Stimulated activated CD4-positive, alpha-beta T cell treated with anti-CD3 and anti-CD28 coated beads, Interleukin-15, amount 100 ng/mL, for 24 hours (primary cell): ENCODE measurements at places on chromosomes 6 and 20.

DNA sequence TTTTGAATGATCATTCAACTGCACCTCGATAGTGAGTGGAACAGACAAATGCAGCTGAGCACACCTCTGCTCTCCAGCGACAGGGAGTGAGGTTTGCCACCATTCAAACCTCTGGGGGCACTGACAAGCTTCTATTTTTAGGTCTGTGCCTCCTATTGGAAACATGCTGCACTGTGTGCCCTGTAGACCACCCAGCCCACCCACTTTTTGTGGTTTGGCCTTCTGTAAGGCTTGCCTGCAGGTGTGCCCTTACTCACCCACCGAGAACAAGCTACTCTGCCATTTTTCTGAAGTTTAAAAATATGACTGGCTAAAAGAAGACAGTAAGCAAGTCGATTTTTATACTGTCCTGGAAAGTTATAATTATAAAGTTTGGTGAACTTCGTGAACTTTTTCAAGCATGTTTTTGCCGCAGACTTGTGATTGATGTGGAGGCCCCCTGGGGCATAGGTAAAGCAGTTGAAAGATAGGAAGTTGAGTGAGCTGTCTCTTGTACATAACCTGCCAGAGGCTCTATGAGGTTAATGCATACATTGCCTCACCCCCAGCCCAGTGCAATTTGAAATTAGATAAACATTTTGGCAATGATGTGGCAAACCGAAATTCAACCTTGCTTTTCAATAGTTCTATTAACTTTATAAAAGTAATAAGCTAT, 53.8 kb downstream of the ADGRG6 start:
- DNase-seq: no peak

- DNase-seq: no peak
These were observed 78.2 kb upstream of the EEF1E1 start for GRCh38 chr6:8180327-8181159.

DNA sequence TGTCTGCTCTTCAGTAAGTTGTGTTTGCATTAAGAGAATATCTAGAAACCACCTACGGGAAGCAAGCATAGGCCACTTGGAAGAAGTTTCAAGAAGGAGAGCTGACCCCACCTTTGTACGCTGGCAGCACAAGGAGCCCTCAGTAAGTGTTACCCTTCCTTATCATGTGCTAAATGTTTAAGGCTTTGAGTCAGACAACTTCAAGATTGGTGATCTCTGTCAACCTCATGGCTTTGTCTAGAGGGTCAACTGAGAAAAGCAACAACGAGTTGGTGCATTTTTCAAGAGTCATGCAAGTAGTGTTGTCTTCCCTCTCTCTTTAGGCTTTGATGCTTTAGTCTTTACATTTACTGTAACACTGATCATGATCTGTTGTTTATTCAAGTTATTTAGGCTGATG, 53.2 kb upstream of the SPTLC3 start:
- no peak for DNase-seq

- peak; percentile 2 for DNase-seq
These were observed 34.2 kb downstream of the NHSL1 start for GRCh38 chr6:138465007-138465645.

- no peak for DNase-seq
These were observed 73.8 kb upstream of the ISM1 start for GRCh38 chr20:13147071-13147963.

- DNase-seq: no peak
These were observed 720.4 kb upstream of the CHD6 start for GRCh38 chr20:42338294-42339201.

DNA sequence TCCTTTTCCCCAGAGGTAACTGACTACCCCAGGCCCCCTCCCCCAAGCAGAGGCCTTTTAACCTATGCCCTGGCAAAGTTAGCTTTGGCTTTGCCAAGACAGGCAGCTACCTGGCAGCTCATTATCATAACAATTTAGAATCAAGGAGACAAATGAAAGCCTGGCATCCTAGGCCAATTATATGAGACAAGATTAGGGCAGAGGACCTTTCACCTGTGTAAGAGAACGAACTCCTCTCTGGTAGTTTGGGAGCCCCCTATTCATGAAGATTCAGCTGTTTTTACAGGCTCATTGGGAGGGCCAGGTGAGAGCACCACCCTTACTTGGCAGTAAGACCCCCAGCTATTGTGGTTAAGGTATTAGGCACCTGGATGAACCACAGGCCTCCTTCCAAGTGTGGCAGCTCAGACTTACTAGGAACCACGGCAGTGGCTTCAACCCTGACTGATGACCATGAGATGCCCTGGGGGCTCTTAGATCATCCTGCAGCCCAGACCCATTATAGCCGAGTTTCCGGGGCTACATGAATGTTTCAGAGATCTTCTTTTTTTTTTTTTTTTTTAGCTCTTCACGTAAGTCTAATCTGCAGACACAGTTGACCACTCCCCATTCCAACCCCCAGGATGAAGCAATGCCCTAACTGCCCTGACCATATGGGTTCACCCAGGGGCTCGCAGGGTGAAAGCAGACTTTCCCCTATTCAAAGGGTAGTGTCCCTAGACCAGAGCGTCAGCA, 56.2 kb downstream of the RAB44 start:
- no peak for DNase-seq

DNA sequence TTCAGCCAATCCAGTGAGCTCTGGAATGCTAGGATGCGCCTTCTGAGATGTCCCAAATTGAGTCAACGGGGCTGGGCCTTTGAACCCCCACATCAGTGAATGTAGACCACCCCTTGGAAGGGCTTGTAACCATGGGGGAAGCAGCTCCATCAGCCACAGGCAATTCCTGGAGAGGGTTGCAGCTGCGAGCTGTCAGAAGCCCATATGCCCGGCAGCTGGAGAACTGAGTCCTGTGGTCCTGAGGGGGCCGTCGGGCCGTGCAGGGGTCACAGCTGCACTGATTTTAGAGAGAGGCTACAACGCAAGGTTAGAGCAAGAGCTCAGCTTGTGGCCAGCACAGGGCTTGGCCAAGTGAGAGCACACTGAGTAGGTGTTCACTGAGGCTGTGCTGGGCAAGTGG, 121.3 kb downstream of the TOX2 start:
- DNase-seq: no peak

GRCh38 chr6:32940656-32941213, at the start of gene HLA-DMB:
TSS of gene HLA-DMB (minus strand) at chr6:32941028. CDS start at chr6:32940807, 221 bp downstream.
- peak; percentile 51 for DNase-seq

DNA sequence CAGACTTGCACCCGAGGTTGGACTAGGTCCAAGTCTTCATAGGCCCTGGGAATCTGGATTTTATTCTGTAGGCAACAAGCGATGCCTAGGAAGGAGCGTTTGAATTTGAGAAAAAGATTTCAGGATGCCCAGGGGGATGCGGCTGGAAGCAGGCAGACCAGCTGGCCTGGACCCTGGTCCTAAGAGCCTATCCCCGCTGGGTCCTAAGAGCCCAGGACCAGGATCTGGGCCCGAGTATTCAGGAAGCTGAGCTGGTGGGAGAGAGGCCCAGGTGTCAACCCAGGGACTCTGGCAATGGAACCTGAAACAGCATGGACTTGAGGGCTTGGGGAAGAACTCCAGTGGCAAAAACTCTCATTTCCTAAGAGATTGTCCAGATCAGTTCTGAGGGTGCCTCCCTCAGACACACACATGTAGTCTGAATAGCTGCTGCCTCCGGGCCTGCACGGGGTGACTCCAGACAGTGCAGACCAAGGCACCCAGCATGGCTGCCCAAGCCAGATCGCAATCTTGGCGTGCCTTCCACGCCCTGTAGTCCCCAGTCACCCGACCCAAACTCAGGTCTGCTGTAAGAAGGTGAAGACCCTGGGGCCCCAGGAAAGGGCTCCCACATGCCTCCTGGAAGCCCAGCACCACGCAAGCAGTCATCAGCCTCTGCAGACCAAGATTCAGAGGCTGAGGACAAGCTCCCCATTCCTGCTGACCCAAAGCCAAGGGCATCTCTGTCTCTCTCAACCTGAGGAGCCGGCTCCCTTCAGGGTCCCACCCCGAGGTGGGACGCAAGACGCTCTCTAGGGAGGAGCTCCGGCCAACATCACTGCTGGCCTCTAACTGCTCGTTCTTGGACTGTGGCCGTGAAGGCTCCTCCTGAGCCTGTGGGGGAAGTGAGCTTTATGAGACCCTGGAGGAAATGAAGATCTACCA, 34.4 kb downstream of the RRBP1 start:
- DNase-seq: no peak
